ENCODE measurements at places on chromosomes 16 and 17.
A peak's percentile ranks its signal among the peaks of the same experiment; 100 is the strongest.

DNA sequence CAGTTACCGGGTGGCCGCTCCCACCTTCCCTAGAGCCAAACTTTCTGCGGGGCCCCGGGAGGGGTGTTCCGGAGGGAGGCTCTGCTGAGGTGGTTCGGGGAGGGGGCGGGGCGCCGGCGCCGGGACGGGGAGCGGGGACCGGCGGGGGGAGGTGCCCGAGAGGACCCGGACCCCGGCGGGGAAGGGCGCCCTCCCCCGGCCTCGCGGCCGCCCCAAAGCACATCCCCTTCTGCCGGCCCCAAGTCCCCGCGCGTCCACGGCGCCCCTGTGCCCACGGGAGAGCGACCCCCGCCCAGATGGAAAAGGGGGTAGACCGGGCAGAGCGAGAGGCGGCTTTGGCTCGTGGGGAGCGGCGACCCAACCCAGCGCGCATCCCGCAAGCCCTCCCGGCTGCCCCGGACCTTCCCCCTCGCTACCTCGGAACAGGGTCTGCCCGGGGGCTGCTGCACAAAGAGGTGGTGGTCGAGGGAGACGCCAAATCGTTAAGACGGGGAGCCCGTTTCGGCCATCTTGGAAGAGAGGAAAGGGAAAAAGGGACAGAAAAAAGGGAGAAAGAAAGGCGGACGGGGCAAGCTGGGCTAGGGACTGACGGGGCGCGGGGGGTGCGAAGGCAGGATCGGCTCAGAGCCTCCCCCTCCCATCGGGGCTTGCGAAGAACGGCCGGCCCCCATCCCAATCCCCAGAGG lies 530 bp downstream of the PCGF2 start:
- no peak for DNase-seq

DNA sequence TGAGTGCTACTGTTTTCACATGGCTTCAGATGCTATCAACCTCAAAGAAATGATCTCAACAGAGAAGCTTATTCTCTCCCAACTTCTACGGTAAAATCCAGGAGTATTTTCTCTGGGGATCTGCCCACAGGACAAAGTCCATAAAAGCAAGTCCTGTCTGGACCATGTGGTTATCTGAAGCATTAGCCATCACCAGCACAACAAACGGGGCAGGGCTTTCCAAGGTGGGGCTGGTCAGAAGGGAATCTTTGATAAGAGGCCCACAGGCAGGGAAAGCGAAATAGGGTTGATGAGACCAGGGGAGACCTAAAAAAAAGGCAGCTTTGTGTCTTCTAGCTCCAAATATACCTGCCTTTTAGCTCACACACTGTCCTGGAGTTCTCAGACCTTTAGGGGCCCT lies 38.7 kb upstream of the CACNG3 start:
- no peak for DNase-seq

GRCh38 chr17:14302431-14303099 lies 1.7 kb downstream of the HS3ST3B1 start:
- peak; percentile 89 for DNase-seq

GRCh38 chr16:8722025-8722348 lies 47.6 kb downstream of the ABAT start:
- DNase-seq, result no peak

DNA sequence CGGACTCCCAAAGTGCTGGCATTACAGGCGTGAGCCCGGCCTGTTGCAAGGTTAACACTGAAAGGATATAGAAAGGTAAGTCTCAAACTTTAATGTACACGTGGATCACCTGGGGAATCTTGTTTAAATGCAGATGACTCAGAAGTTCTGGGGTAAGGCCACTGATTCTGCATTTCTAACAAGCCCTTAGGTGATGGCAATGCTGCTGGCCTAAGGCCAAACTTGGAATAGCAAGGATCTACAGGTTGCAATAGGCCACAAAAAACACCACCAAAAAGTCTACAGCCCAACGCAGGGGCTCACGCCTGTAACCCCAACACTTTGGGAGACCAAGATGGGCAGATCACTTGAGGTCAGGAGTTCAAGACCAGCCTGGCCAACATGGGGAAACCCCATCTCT lies 4.2 kb downstream of the CMTM4 start:
- DNase-seq, result no peak

GRCh38 chr16:68658974-68659360 lies 13.9 kb downstream of the CDH3 start:
- no peak for DNase-seq

GRCh38 chr17:75301502-75302206 lies 12.4 kb upstream of the SLC25A19 start:
- no peak for DNase-seq

- no peak for DNase-seq
These were observed 4.4 kb upstream of the IRX5 start for GRCh38 chr16:54926166-54926838.

DNA sequence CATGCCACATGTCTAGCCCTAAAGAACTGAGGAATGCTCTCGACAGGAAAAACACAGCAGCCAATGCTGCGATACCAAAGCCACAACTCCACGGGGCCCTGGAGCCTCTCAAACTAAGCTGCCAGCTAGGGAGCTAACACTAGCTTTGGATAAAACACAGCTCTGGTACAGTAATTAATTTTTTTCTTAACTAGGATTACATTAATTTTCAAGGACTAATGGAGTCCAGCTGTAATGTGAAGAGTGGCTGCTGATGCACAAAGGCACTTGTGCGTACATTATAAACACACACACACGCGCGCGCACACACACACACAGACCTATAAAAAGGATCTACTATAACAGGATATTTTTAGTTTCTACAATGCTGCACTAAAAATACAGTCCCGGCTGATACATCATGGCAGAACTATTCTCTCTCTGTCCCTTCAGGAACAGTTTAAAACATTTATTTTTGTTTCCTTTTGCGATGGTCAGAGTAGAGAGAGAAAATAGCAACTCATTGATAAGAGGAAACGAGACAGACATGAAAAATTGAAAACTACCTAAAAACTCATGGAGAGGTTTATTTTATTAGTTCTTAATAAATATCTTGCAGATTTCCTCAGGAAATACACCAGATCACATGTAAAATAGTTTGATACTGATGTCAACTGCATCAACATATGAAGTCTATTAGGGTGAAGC lies 88.5 kb downstream of the SMG6 start:
- no peak for DNase-seq
